Stimulated activated CD4-positive, alpha-beta T cell treated with anti-CD3 and anti-CD28 coated beads, Interleukin-1b, Interleukin-23, amount 100 ng/mL, for 4 hours (primary cell): ENCODE measurements at places on chromosomes 7 and 10.

- DNase-seq, result no peak
Observed at GRCh38 chr10:131635564-131636015, 265.2 kb upstream of the PPP2R2D start.

DNA sequence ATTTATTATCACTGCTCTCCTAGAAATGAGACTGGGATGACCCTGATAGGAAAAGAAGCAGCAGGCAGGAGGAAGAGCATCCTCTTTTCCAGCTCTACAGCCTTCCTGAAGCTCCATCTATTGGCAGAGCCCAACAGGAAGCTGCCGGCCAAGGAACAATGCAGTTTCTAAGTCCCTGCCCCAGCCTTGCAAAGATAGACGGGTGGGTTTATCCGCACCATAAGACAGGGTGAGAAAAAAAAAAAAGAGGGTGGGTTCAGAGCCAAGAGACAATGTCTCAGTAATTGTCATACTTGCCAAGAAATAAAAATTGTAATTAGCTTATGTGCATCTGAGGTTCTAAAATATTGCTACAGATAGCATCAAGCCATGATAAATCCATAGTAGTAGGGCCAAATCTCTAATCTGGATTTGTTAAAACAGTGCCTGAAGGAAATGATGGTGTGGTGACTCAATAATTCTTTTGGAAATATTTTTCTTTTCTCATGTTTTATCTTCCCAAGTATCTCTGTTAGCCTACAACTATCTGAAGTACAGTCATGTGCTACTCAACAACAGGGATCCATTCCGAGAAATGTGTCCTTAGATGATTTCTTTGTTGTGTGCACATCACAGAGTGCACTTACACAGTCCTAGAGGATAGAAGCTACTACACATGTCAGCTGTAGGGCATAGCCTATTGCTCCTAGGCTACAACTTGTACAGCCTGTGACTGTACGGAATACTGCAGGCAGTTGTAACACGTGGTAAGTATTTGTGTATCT lies 242.9 kb upstream of the CXCL12 start:
- no peak for DNase-seq

DNA sequence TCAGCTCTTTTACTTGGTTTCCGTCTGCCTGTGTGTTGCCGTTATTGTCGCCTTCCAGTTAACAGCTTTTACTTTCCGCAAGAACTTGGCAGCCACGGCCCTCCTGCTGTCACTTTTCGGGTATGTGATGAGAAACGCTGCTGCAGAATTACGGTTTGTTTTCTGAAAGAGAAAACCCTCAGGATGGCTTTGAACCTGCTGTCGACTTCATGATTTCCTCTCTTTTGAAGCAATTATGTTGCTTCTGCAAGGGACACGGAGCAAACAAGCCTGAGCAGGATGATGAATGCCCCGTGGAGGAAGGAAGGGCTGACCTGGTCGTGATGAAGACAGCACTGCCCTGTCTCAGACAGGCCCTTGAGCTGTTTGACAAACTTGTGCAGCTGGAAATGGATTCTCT lies 339.8 kb downstream of the ABCA13 start:
- no peak for DNase-seq

GRCh38 chr10:47164126-47164799 lies 135.7 kb upstream of the GDF10 start:
- DNase-seq, result no peak

DNA sequence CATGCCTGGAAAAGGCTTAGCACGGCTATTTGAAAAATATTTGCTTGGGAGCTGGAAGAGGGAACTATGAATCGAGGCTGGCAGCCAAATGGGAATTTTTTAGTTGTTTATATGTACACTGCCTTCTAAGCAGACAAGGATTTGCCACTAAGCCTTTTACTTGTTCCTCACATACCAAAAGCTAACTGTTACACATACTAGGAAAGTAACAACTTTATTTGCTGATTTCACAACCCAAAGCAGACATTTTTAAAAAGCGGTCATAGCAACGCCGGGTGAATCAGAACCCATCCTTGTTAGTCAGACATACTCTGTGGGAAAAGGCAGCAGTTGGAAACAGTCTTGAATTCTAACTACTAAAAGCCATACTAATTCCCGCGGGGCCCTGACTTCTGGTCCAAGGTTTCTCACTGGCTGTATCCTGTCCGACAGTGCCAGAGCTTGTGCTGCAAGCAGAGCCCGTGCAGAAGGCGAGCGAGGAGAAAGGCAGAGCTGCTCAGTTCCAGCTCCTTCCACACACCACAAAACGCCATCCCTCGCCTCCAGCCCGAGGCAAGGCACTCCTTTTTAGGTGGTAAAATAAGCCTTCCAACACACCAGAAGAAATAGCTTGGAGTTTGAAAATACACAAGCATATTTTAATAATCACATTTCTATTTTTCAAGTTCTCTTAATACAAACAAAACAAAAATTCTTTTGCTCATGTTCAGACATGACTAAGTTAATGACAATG lies 89.2 kb downstream of the RNF216 start:
- DNase-seq, result no peak

DNA sequence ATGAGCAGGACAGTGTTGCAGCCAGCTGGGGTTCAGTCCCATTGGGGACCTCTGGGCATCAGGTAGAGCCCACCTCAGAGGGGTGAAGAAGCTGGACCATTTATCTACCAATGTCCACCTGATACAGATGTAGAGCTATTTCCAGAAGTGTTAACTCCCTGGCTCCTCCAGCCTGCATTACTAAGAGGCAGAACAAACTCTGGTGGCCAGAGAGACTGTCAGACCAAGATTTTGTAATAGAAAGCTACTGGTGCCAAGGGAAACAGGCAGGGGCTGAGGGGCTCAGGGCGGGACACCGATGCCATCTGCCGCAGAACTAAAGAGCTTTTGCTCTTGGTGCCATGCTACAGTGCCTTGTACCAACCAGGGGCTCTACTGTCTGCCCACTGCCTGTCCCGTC lies 268.2 kb upstream of the HABP2 start:
- DNase-seq, result no peak

- no peak for DNase-seq
Observed at GRCh38 chr7:49772916-49773217, 571 bp upstream of the VWC2 start.

DNA sequence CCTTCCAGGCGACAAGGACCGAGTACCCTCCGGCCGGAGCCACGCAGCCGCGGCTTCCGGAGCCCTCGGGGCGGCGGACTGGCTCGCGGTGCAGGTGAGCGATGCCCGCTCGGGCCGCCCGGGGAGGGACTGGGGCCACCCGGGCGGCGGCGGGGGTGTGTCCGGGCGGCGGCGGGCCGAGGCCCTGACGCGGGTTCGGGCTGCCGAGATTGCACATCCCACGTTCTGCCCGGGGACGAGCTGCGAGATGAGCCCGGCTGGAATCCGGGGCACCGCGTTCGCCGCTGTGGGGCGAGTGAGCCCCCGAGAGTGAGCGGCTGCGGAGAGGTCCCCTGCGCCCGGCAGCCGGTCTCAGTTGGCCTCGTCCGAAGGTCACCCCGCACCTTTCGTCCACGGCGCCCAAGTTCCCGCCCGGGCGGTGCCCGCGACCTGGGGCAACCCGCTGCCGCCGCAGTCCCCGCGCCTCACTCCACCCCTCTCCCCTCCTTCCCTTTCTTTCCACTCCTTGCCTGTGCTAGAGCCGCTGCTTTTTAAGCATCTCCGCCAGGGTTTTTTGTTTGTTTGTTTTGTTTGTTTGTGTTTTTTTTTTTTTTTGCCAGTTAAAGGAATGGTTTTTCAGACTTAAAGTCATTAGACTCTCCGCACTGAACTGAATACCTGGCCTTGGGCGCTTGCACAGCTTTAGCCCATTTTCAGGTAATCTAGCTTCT lies 515 bp downstream of the RALA start:
- DNase-seq, result no peak

- no peak for DNase-seq
Observed at GRCh38 chr7:4174884-4175283, 507.2 kb upstream of the FOXK1 start.

DNA sequence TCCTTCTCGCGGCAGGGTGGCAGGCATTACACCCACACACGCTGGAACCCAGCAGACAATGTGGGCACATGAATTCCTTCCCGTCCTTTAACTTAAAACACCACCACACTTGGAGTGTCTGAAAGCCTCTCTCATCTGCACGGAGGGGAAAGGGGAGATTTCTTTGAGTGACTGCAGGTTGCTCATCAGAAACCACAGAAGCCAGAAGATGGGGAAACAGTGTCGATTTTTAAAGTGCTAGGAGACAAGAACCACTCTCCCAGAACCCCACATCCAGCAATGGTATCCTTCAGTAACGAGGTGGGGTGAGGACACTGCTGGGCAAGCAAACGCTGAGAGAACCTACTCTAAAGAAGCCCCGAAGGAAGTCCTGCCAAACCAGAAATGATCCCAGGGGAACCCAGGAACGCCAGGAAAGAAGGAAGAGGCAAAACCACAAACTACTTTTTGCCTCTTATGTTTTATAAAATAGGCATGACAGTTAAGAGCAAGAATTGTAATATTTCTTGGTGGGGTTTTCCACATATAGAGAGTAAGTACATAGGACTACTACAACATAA lies 254.3 kb downstream of the ELFN1 start:
- DNase-seq, result no peak

DNA sequence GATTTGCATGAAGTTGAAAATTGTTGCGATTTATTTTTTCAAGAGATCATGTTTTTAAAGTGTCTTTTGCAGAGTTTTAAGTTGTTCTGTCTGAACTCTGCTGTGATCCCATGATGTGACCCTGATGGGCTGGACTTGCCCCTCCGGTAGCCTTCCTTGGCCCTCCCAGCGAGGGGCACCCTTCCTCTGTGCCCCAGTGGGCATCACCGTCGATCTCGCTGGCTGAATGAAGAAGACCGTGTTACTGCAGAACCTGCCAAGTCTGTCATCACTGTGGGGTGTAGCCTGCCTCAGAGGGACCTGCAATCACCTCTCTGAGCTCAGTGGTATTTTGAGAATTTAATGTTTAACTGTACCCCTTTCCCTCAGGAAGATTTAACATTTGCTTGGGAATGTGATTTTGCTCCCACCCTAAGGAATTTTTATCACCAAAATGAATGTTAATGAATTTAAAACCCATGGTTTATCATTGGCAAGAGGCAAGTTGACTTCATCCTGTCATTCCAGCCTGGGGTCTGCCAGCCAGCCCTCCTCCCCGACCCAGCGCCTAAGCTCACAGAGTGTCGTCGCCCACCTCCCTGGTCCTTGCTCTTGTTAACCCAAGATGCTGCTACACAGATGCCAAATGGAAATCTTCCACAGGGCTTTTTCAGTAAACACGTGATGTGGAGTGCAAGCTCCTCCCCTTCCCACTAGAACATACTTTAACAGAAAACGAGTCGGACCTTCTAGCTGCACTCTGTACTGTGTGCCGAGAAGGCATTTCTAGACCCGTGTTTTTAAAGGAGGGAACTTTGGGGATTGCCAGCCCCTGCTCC lies 115.4 kb downstream of the NT5C2 start:
- no peak for DNase-seq

DNA sequence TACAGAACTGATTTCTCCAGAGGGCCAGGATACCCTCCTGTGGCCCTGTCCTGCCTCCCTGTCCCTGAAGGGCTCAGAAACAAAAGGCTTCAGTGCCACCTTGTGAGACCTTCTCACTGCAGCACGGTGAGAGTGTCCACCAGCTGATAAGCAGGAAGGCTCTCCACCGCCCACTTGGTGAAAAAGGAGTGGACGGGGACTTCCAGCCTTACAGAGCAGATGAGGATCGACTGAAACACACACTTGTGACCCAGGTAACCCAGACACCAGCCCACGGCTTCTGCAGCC lies 330.1 kb downstream of the GRID1 start:
- no peak for DNase-seq

GRCh38 chr7:17408904-17409290 lies 110.4 kb downstream of the AHR start:
- no peak for DNase-seq

DNA sequence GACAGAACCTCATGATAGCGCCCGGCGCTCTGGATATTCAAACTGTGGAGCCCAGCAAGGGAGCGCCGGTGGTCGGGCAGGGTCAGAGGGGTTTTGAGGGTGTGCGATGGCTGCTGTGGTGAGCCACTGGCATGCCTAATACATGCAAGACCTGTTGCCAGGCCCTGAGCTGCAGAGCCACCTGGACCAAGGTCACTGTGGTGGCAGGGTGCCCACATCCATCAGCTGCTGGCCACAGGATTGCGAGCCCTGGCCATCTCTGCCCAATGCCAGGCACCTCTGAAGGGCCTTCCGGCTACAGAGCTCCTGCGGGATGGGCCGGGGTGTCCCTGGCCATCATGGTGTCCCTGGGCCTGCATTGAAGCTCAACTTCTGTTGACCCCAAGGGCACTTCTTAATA lies 123.0 kb upstream of the TNRC18 start:
- DNase-seq, result no peak

GRCh38 chr7:135664046-135664589 lies 1.8 kb downstream of the STMP1 start:
- no peak for DNase-seq

- no peak for DNase-seq
Observed at GRCh38 chr7:98200364-98200763, 10.9 kb upstream of the BHLHA15 start.

GRCh38 chr7:74217455-74218342 lies 7.9 kb downstream of the LAT2 start:
- no peak for DNase-seq

DNA sequence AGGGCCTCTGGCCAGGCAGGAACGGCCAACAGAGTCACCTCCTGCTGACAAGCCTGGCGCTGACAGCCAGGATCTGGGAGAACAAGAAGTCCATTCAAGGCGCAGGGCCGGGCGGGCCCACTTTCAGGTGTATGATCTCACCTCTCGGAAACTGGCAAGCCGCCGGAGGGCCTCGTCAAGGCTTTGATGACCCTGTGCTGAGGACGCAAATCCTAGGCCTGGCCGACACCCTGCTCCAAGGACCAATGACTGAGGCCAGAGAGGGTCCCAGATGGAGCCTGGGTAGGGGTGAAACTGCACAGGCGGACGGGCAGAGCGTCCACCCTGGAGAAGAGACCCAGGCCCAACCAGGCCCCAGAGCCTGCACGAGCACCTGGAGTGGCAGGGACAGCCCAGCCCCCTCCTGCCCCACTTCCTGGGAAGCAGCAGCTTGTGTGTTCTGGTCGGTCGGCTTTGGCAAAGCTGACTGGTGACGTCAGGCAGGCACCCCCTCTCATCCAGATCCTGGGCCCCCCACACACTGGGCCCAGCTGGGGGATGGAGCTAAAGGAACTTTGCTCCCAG lies 30.6 kb downstream of the MYL10 start:
- no peak for DNase-seq

GRCh38 chr7:92987538-92987937 lies 130.2 kb downstream of the SAMD9 start:
- no peak for DNase-seq

DNA sequence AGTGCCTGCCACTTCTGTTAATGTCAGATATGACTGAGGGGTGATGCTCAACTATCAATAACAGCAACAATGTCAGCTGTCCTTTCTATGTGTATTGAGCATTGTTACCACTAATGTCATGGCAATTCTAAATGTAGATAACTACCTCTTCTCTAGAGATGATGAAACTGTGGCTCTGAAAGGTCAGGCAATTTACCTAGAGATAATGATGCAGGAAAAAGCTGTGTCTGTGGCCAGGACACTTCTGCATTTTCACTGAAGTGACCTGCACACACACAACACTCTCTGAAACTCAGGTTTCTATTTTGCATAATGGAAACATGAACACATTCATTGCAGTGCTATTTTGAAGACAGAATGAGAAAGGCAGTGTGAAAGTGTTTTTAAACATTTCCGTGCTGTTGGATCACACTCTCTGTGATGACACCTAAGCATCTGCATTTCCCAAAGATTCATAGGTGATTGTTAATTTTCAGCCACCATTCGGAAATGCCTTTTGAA lies 148.2 kb downstream of the KCND2 start:
- DNase-seq, result no peak
